Endothelial cell (in vitro differentiated cells): ENCODE measurements at places on chromosomes 13 and 19.
A peak's percentile ranks its signal among the peaks of the same experiment; 100 is the strongest.

DNA sequence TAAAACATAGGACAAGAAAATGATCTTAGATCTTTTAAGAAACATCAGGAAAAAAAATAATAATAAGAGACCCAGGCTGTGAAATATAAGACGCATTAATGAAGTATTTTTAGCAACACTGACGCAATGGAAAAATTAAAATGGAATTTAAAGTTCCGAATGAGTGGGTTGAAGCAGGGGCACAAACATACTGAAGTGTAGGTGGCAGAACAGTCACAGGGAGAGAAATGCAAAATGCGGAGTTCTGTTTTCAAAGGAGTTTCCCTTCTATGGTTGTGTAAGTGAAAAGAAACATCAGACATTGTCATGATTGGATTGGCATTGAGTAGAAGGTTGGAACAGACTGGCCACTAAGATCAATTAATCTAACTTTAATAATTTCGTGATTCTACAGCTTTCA lies 159.8 kb downstream of the CYSLTR2 start:
- DNase-seq: no peak

DNA sequence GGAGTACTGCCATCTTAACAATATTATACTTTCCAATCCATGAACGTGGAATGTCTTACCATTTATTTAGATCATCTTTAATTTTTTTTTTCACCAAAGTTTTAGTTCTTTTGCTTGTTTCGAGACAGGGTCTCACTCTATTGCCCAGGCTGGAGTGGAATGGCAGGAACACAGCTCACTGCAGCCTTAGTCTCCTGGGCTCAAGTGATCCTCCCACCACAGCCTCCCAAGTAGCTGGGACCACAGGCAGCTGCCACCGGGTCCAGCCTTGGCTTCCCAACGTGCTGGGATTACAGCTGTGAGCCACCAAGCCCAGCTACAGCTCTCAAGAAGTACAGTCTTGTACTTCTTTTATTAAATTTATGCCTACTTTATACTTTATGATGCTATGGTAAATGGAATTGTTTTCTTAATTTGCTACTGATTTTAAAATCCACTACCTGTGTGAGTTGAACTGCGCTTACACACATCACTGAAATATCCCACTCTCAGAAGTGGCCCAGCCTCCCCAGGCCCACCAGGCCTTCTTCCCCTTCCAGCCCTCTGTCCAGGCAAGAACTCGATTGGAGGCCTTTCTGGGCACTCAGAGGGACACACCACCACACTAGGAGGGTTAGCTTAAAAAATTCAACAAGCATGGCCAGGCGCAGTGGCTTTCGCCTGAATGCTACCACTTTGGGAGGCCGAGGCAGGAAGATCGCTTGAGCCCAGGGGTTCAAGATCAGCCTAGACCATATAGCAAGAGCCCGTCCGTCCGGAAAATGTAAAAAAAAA lies 1.0 kb upstream of the PGLS start:
- no peak for DNase-seq

DNA sequence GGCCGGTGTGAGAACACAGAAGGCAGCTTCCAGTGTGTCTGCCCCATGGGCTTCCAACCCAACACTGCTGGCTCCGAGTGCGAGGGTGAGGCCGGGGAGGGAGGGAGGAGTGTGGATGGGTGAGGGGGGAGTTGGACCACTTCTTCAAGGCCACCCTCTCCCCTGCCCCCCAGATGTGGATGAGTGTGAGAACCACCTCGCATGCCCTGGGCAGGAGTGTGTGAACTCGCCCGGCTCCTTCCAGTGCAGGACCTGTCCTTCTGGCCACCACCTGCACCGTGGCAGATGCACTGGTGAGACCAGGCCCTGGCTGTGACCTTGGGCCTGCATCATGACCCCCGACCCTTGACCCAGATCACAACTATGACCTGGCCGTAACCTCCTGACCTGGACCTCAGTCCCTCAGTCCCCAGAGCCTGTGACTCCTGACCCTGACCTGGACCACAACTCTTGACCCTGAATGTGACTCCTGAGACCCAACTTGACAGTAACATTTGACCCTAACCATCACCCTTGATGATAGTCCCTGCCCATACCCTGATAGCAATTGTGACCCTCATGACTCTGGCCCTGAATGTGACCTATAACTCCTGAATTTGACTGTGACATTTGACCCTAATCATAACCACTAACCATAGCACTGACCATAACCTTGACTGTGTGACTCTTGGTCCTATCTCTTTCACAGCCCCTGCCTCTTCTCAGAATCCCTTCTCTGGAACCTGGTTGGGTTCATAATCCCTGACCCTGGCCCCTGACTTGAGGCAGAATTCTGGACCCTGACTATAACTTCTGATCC lies 10.9 kb downstream of the LTBP4 start:
- no peak for DNase-seq

GRCh38 chr13:29137016-29137415 lies 316.9 kb downstream of the MTUS2 start:
- no peak for DNase-seq

- no peak for DNase-seq
These were observed 1.7 kb downstream of the SMIM24 start for GRCh38 chr19:3478409-3479176.

- no peak for DNase-seq
These were observed 634.7 kb downstream of the PCDH17 start for GRCh38 chr13:58266271-58266670.

- DNase-seq: peak; percentile 79
These were observed 610 bp upstream of the WBP4 start for GRCh38 chr13:41060724-41061074.

GRCh38 chr13:110326263-110326904 lies 19.3 kb downstream of the COL4A2 start:
- no peak for DNase-seq

DNA sequence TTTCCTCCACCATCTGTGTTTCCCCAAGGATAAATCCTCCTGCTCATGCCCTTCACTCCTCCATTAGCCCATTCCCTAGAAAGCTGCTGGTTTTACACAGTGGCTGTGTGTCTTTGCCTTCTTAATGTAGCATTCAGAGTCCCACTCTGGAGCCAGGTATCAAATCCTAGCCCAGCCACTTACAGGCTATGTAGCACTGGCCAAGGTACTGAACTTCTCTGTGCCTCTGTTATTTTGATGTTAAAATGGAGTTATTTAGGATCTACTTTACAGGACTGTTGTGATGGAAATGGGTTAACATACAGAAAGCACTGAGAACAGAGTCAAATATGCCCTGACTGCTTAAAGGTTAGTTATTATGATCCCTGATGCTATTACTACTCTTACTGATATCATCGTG lies 1.5 kb upstream of the ZSCAN4 start:
- no peak for DNase-seq

GRCh38 chr13:39406688-39407087 lies 196.3 kb downstream of the LHFPL6 start:
- DNase-seq: no peak

- DNase-seq: no peak
These were observed 6.5 kb downstream of the UQCRFS1 start for GRCh38 chr19:29206453-29206852.

DNA sequence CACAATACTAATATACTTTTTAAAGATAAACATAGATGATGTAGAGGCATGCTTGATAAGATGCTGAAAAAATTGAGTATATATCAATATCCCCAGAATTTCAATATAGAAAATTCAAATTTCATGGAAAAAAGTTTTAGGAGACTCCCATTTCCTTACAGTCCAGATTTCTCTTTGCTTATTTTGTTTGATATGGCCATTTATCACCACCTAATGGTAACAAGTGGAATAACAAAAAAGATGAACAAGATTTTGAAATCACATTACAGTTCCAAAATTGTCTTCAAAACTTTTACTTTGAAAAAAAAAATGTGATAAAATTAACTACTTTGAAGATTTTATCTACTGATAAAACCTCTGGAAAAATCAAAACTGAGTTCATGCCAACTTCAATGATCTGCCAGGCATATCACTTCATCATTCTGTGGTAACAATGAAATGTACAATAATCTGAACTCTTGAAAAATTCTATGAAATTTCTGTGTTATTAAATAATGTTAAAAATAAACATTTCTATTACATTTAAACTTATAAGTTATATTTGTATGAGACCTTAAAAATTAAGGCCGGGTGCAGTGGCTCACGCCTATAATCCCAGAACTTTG lies 17.5 kb downstream of the MIPEP start:
- DNase-seq: no peak

DNA sequence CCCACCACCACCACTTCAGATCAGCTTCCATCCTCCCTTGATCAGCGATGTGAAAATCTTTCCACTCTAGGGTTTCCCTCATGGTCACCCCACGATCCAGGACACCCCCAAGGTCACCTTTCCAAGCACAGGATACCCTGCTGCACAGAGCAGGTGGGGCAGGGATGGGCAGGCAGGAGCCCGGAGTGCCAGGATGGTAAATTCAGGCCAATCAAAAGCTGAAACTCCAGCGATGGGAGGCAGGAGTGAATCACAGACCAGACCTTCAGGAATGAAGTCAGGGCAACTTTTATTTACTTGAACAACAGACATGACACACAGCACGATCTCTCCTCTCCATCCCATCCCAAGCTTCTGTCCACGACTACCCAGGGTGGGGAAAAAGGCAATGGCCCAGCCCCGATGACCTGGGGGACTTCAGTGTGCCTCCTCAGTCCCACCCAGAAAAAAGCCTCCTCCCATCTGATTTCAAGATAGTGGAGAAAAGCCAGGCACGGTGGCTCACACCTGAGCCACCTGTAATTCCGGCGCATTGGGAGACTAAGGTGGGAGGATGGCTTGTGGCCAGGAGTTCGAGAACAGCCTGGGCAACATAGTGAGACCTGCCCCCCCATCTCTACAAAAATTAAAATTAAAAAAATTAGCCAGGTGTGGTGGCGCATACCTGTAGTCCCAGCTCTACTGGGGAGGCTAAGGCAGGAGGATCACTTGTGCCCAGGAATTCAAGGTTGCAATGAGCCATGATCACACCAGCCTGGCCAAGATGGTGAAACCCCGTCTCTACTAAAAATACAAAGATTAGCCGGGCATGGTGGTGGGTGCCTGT lies 39.2 kb downstream of the ZSWIM4 start:
- no peak for DNase-seq

DNA sequence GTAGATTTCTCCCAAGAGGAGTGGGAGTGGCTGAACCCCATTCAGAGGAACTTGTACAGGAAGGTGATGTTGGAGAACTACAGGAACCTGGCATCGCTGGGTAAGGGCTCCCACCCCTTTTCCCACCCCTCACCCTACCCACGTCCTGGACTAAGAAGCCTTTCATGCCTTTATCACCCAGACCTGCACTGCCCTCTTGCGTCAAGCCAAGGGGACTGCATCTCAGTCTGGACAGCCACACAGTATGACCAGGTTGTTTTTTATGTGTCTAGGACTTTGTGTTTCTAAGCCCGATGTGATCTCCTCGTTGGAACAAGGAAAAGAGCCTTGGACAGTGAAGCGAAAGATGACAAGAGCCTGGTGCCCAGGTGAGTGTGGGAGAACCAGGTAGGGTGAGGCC lies 8.8 kb downstream of the ZFP28 start:
- no peak for DNase-seq

GRCh38 chr13:110227864-110228643 lies 78.9 kb downstream of the COL4A1 start:
- no peak for DNase-seq

GRCh38 chr19:51809787-51810186 lies 14.8 kb downstream of the FPR3 start:
- DNase-seq: no peak
